SW 1271 (cell line): ENCODE measurements at places on chromosomes 13 and 19.

GRCh38 chr19:50548191-50549058 is 19.8 kb downstream of the LRRC4B start:
- no peak for DNase-seq

- no peak for DNase-seq
Observed at GRCh38 chr13:47548294-47548840, 452.7 kb downstream of the SUCLA2 start.

- DNase-seq, result no peak
Observed at GRCh38 chr19:343941-344624, 513 bp downstream of the MIER2 start.

GRCh38 chr19:35693835-35694599 is 10.3 kb upstream of the ZBTB32 start:
- DNase-seq, result peak; percentile 35

DNA sequence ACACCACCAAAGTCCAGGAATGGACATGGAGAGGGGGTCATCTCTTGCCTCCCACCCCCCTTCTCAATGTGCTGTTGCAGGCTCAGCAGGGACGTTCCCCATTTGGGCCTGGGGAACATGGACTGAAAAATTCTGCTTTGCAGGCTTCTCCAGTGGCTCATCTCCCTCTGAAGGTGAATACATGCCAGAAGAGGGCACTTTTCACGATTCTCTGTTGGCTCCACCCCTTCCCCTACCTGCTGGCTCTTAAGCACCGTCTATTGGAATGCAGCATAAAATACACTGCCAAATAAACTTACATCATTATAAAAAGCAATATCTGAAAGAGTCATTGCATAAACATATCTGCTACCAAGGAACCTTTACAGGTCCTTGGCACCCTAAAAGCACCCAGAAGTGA is 35.7 kb downstream of the NHLRC3 start:
- no peak for DNase-seq
